ENCODE measurements at places on chromosomes 1 and 21.

DNA sequence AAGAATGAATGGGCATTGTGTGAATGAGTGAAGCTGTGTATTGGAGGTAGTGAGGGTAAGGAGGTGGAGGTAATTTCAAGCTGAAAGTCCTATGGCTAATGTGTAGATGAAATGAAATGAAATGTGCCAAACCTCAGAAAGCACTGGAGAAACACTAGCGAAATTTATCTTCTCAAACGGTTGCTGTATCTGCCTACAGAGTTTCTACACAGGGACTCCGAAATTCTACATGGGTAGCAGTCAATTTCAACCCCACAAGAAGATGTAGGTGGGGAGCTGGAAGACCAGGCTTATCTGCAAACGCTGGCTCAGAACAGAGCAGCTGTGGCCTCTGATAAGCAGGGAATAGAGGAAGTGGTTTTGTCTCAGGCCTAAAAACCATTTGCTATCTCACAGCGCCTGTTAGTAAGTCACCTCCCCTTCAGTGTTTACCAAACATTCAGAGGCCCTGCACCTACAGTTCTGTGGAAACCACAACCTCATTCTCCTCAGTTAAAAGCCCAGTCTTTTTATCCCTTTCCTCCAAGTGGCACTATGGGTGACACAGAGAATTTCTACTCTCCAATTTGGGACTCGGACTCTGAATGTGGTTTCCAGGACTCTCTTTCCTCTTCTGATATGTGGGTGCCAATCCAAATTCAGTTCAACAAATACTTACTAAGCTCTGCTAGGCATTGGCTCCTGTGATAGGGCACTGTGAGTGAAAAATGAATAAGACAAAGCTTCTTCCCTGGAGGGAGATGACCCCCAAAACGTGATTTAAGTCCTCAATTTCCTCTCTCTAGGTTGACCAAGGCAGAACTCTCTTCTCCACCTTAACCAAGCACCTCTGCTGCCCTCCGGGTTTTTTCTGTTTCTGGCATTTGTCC is 17.2 kb upstream of the SLAMF6 start:
- no peak for DNase-seq

- no peak for DNase-seq
Observed at GRCh38 chr1:229984310-229984991, 82.6 kb upstream of the GALNT2 start.

- peak; percentile 89 for DNase-seq
Observed at GRCh38 chr1:66533804-66534740, at the start of gene SGIP1. Gene SGIP1, plus strand, starts transcription at chr1:66534153. Its CDS starts 206 bp downstream, at chr1:66534359.

GRCh38 chr1:173996995-173997394 is 25.2 kb downstream of the RC3H1 start:
- peak; percentile 7 for DNase-seq

- DNase-seq = no peak
Observed at GRCh38 chr1:17097787-17098186, 21.5 kb downstream of the PADI2 start.

DNA sequence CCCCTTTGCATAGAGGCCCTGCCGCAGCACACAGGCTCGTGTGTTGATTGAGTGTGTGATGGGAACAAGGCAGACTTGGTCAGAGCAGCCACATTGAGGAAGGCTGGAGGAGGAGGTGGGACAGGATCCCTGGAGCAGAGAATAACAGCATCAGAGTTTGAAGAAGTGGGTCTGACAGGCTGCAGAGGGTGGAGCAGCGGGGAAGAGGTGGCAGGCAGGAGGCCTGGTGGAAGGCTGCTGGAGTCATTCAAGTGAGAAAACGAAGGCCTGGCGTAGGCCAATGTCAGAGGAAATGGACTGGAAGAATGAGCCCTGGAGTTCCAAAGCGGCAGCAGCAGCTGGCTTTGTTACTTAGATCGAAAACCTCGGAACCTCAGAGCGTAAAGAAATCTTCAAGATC is 115.0 kb upstream of the GRIK3 start:
- no peak for DNase-seq

GRCh38 chr21:46461909-46462308 is 3.2 kb downstream of the DIP2A start:
- DNase-seq = no peak

- DNase-seq = peak; percentile 35
Observed at GRCh38 chr1:41492341-41492848, 7.9 kb upstream of the EDN2 start.

- peak; percentile 34 for DNase-seq
Observed at GRCh38 chr1:31297277-31298247, 730 bp downstream of the ZCCHC17 start.

DNA sequence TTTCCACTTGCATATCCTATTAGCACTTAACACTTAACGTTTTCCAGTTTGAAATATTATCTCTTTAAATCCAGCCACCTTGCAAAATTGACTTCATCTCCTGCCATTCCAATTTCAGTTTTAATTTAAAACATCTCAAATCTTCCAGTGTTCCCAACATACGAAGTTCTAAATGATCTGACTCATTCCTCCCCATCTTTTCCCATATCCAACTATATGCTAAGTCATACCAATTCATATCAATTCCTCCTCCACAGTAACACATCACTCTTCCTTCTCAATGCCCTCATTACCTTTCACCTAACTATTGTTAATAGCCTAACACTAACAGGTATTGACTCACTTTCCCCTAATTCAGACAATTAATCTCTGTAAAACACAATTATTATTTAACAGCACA is 2.8 kb downstream of the PSMA5 start:
- DNase-seq = no peak

DNA sequence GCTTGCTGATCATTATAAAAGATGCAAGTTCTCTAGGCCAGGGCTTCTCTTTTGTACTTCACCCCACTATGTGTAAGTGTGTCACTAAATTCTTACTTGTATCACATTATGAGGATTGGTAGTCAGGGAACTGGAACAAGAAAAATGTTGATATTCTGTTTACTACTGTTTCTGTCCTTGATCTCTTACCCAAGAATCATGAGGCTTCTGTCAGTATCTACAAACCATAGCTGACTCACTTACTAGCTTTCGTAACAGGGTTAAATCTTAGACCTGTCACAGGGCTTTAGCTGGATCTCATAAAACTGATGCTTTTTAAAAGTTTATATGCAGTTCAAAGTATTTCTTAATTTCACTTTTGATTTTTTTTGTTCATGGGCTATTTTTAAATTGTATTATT is 681.2 kb downstream of the PLPP3 start:
- no peak for DNase-seq

DNA sequence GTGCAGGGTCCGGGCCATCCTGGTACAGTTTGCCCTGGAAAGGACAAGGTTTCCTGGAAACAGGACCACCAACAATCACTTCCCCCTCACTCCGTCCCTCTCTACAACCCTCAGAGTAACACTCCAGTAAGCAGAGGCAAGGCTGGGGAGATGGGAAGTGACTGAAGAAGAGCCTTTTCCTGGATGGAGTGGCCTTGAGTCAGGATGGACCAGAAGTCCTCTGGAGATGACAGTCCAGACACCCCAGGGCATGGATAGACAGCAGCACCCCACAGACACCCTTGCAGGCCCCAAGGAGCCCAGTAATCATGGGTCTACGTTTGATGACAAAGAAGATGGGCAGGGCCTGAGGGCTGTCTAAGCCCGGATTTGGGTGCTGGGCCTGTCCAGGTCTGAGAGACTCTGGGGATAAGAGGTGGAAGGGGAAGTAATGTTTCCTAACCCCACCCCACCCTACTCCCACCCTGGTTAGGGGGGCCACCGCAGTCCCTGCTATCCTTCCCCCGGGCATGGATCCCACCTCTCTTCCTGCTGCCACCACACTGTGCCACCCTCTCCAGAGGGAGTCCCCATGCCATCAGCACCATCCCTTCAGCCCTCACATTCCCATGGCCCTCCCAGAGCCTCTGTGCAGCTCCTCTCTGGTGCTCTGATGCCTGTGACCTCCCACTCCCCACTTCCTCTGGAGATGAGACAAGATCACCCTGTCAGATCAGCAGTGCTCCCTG is 7.2 kb upstream of the S100A8 start:
- DNase-seq = no peak

- no peak for DNase-seq
Observed at GRCh38 chr1:40414331-40414730, 35.9 kb upstream of the ZFP69B start.

Data from NCI-H69 (cell line).